NCI-H2081 treated with DMSO at 0.1 percent for 48 hours (cell line): ENCODE measurements at places on chromosomes 7 and 10.

GRCh38 chr10:15180736-15181135 is 12.2 kb upstream of the NMT2 start:
- no peak for DNase-seq

DNA sequence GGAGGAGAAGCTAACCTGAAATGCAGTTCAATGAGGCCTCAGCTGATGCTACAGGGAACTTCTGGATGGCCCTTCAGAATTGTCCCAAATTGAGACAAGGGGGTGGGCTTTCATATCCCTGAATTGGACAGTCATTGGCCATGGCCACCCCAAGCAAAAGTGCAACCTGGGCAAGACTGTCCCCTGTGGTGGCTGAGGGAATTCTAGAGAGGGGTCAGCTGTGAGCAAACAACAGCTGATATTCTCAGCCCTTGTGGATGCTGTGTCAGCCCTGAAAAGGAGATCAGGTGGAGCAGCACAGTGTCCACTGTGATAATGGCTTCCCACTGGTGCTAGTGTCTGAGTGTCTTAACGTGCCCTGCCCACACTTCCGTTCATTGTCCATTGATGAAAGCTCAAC is 76.6 kb downstream of the SLC16A9 start:
- DNase-seq = no peak

DNA sequence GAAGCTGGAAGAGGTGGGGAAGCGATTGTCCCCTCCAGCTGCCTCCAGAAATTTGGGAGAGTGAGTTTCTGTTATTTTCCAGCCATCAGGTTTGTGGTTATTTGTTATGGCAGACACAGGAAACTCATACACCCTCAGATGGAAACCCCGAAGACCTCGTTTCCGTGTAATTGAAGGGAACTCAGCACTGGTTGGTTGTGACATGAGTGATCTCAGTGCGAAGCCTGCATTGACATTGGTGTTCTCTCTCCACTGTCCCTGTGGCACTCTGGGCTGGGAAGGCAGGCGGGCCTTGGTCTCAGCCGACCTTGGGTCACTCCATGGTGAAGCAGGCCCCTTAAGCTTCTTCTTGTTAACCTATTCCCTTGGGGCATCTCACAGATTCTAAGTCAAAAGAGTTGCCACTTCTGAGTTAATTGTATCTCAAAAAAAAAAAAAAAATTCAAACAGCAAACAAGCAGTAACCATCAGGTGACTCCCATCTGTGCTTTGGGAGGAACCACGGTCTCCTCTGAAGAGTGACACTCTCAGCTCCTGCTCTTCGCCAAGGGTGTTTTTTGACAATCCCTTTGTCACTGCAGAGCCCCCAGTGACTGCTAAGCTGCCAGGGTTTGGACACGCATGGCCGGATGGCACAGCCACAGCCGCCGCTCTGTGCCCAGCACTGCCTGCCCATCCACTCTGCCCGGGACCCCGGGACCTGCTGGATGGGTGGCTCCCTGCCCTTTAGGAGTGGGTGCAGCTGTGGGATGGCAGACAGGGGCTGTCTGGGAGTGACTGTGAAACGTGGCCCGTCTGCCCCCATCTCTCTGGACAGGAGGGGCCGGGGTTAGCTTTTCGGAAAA is 233.6 kb downstream of the PRPF18 start:
- no peak for DNase-seq

DNA sequence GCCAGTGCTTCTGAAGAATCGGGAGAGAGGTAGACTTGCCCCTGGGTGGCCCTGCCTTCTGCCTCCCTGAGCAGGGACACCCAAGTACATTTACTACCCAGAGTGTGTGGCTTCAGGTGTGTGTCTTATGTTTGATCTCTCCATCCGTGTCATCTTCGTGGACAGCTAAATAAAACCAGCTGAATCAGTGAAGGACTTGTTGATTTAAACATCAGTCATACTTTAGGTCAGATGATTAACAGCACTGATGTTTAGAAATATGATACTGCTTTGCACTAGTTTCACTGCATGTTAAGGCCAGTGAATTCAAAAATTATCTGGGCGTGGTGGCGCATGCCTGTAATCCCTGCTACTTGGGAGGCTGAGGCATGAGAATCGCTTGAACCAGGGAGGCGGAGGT is 4.0 kb downstream of the MTG1 start:
- no peak for DNase-seq

GRCh38 chr10:4407783-4408182 is 418.2 kb upstream of the AKR1E2 start:
- no peak for DNase-seq

- no peak for DNase-seq
These were observed 700.4 kb upstream of the KCND2 start for GRCh38 chr7:119572541-119572940.

GRCh38 chr10:80856186-80856585 is 318.5 kb downstream of the SH2D4B start:
- DNase-seq = no peak

DNA sequence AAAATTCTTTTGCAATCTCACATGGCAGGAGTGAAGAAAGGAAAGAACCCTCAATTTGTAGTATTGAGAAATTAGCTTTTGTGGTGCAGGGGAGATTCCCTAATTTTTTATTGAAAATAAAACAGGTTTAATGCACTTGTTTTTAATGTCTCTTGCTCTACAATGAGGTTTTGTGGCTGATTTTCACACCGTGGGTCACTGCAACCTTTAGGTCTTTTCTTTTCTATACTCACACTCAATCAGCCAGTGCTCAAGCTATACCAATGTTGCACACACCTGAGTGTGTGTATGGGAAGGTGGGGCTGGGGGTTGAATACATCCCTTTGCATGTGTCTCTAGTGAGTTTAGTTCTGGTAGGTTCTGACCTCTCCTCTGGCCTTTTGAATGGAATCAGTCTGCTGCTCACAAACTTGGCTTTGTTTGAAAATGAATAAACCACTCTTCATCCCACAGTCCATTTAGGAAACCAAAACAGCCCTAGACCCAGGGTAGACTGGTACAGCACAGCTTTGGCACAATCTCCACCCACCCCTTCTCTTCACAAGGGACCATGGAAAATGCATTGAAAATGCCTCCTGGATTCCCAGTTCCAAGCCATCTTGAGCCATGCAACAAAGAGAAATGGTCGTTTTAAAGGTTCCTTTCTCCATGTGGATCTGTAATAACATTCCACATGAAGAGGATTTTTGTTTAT is 411.5 kb downstream of the SFMBT2 start:
- no peak for DNase-seq

GRCh38 chr10:93963434-93963833 is 30.3 kb upstream of the PLCE1 start:
- DNase-seq = no peak

DNA sequence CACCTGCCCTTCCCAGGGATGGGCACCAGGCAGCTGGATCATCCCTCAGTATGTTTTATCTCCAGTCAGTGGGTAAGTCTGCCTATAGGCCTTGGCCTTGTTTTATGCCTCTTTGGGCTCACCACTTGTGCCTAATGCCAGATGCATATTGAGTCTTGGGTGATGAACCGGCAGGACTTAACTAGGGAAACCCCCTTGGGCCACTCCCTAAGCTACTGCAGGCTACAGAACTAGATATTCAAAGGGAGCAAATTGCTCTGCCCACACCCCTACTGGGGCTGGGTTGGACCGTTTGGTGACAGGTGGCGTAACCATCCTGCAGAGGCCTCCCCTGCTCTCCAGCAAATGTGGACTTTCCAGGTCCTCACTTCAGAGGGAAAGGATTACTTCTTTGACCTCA is 115.7 kb upstream of the GDF10 start:
- no peak for DNase-seq

GRCh38 chr7:106329971-106330733 is 45.4 kb upstream of the NAMPT start:
- no peak for DNase-seq

GRCh38 chr7:141103847-141104429 is 30.1 kb downstream of the TMEM178B start:
- no peak for DNase-seq

DNA sequence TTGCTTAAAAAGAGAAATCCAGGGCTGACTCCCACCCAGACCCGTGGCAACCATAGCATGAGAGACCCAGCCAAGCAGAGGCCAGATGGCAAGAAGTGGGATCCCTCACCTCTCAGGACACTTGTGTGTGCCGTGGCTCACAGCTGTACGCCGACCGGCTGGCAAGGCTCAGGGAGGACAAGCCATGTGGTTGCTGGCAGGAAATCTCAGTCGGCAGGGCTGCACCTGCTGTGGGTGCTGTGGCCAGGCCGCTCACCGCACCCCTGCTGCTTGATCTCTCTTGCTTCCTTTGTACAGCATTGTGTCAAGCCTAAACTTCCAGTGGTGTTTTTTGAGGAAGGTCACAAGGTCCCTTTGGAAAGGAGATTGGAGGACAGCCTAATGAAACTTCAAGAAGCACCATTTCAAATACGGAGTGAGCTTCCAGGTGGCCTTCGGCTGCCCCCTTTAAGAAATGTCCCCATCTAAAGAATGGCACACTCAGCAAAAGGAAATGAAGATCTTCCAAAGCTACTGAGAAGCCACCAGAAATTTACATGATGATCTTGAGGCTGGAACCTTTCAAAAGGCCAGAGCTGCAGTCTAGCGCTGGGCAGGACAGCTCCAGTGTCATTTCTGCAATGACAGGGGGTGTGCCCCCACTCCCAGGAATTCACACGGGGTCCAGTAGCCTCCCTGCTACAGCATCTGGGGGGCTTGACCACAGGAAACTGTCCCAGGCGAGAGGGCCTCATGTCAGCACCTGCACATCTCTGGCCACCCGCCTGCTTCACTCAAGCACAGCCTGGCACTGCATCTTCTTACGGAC is 409.0 kb upstream of the MGMT start:
- DNase-seq = no peak

GRCh38 chr7:20244334-20245120 is 27.3 kb upstream of the MACC1 start:
- no peak for DNase-seq

GRCh38 chr10:86025509-86025908 is 341.1 kb downstream of the GRID1 start:
- no peak for DNase-seq

GRCh38 chr10:3229815-3230214 is 57.2 kb upstream of the PITRM1 start:
- no peak for DNase-seq

DNA sequence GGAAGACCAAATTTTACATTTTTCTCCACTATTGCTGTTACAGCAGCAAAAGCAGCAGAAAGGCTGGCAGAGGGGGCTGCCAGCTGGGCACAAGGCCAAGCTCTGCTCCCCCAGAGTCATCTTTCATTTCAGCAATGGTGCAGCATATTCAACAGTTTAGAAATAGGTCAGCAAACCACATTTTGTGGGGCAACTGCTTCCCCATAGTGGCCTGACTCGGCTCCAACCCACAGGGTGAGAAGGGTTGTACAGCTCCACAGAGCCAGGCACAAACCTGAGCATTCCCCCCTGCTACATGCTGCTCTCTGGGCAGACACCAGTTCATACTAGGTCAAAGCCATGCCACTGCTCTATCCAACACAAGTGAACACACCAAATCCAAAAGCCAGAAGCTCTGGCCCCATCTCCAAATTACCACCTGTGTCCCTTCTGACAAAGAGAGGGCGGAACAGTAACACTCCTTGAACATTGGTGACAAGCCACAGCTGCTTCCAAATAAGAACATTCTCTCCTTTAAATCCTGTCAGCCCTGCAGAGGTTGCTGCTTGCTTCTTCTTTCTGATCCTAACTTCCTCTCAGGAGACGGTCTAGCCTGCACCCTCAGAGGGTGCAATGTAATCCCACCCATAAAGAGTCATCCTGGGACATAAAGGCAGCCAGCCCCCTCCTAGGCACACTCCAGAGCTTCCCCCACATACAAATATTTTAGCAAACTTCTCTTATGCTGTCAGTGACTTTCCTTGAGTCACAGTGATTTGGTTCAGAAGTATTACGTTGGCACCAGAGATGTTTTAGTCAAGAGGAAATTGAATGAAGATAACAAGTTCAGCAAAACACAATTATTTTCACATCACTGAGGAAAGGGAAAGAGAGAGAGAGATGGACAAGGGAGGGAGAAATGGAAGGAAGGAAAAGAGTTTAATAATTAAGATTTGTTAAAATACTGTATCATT is 39.0 kb upstream of the SLIT1 start:
- no peak for DNase-seq

DNA sequence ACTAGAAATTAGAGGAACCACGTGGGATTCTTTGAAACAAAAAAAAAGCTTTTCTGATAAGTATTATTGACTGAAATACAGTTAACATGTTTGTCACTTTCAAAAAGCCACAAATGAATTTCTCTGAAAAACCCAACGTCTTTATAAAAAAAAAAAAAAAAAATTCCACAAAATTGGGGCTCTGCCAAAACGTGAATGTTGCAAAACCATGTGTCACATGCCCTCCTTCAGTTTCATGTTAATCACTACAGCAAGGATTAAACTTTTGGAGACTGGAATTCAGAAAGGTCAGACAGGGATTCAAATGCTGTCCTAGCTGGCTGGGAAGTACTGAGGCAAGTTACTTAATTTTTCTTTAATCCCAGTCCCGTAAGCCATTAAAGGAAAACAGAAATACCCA is 278.0 kb upstream of the KLF14 start:
- no peak for DNase-seq

GRCh38 chr7:55573234-55573900 is 1.1 kb upstream of the VOPP1 start:
- no peak for DNase-seq

DNA sequence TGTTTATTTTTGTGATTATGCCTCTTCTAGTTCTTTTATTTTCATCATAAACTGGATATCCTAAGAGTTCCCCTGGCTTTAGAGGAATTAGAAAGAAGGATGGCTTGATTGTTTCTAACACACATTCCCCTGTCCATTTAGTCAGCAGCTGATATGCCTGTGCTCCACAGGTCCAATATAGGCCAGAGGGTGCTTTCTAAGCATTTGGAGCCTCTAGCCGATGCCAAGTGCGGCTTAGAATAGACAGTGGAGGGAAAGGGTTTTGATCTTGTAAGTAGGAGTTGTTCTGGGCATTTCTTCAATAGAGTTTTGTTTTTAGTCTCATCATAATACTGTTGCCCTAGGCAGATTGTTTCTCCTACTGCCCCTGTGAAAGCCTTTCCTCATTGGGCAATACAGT is 6.6 kb downstream of the CYP3A43 start:
- no peak for DNase-seq

- no peak for DNase-seq
These were observed 34.9 kb downstream of the INSYN2A start for GRCh38 chr10:127161482-127161881.

- no peak for DNase-seq
These were observed 35.4 kb downstream of the CDK13 start for GRCh38 chr7:39985398-39985918.

DNA sequence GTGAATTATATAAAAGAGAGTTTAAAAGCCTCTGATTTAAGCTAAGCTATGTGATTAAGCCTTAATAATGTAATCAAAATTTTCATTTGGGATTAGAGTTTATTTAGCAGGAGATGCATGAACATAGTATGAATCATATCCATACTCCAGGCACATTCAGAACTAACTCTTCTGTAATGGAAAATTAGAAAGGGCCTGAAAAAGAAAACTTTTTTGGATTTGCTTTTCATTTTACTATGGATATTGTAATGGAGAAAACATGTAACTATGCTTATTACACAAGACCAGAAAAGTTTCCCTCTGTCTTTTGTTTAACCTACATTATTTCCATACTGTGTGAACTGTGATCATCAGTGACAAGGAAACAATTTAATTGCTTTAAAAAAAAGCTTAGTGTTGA is 22.0 kb downstream of the TES start:
- no peak for DNase-seq

- DNase-seq = no peak
These were observed 71.4 kb downstream of the PLXNA4 start for GRCh38 chr7:132504852-132505251.
